ENCODE measurements at places on chromosomes 4 and X.
A peak's percentile ranks its signal among the peaks of the same experiment; 100 is the strongest.

DNA sequence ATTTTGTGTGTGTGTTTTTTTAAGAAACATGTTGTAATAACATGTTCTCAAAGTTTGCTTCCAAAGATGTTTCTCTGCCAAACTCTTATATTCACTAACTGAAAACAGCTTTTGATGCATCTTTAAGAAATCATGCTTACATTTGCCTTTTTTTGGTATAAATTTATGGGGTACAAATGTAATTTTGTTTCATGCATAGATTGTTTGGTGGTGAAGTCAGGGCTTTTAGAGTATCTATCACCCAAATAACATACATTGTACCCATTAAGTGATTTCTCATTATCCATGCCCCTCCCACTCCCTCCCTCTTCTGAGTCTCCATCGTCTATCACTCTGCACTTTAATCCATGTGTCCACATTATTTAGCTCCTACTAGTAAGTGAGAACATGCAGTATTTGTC, 30.8 kb downstream of the SPINK2 start:
- DNase-seq = no peak

DNA sequence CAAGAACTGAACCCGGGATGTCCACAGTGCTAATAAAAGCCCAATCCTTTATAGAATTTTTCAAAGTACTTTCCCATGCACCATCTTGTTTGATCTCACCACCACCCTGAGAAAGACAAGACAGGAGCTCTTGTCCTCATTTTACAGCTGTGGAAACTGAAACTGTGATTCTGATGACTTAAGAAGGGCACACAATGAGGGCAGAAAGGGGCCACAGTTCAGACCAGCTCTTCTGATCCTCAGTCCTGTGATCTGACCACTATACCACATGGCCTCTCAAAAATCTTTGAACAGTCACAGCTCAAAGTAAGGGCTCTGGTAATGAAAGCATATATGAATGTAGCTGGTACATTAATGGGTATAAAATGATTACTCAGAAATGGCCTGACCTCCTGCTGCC, 127.3 kb upstream of the CPEB2 start:
- no peak for DNase-seq

DNA sequence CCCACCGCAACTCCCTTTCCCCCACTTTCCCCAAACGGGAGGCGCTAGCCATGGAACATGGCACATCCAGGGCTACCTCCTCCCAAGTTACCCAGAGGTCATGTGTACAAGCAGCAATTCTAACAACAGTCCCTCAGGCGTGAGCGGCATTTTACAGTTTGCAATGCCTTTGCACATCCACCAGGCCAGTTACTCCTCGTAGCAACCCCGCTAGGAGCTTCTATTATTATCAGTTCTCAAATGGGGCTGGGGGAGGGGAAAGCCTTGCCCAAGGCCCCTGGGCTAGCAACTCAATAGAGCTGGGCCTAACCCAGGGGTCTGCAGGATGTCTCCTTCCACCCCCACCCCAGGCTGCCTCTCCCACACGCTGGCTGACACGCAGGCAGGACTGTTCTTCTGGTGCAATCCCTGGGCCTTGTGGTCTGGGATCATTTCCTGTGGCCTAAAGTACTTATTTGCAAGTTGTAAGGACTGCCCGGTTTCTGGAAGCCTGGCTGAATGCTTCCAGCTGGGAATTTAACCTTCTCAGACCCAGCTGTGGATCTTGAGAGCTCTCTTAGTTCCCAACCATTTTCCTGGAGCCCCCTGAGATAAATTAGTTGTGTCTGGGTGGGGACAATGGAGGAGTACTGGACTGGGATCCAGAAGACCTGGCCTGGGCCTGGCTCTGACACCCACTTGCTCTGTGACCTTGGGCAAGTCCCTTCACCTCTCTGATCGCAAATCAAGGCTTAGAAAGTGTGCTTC, 27.7 kb downstream of the PJA1 start:
- DNase-seq = no peak

GRCh38 chrX:71105628-71106027, 912 bp downstream of the CXorf65 start:
- DNase-seq = no peak

DNA sequence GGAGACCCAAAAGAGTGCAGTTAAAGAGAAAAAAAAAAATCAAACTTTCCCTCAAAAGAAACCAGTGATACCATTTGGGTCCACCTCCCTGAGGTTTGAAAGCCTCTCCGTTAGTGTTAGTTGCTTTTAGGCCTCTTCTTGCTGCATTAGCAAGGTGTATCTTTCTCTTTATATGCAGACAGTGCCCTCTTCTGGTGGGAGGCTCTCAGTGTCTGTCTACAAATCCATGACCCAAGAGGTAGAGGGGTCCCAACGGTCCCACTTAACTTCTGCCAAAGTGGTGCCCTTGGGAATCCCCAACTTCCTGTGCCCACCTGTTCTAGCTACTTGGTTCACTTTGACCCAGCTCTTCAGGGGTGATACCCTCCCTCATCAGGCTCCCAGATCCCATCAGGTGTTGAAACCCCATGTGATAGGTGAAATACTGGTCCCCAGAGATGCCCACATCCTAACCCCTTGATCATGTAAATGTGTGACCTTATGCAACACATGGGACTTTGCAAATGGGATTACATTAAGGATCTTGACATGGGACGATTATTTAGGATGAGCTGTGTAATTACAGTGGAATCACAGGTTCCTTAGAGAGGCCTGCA, 63.7 kb upstream of the CD99 start:
- no peak for DNase-seq

GRCh38 chr4:165011403-165011802, 20.4 kb upstream of the TRIM60 start:
- DNase-seq = no peak

GRCh38 chr4:10722957-10723356, 38.4 kb upstream of the CLNK start:
- no peak for DNase-seq

- DNase-seq = no peak
Measured at GRCh38 chr4:159250751-159251325, 148.0 kb downstream of the RAPGEF2 start.

GRCh38 chrX:1885116-1885515, 270.3 kb downstream of the ASMT start:
- no peak for DNase-seq

GRCh38 chr4:143335979-143336780, 496 bp upstream of the GAB1 start:
- DNase-seq = peak; percentile 61

GRCh38 chr4:2357821-2358745, 60.4 kb downstream of the ZFYVE28 start:
- no peak for DNase-seq

DNA sequence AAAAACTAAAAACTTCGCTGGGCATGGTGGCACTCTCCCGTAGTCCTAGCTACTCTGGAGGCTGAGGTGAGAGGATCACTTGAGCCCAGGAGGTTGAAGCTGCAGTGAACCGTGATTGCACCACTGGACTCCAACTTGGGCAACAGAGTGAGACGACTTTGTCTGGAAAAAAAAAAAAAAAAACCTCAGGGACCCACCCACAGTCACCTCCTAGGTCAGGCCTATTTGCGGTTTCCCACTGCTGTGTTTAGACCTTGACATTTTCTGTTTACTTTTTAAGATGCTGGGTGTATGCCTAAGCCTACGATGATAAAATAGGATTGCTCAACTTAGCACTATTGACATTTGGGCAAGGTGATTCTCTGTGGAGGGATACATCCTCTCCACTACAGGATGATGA, 197.4 kb upstream of the TBL1X start:
- no peak for DNase-seq

DNA sequence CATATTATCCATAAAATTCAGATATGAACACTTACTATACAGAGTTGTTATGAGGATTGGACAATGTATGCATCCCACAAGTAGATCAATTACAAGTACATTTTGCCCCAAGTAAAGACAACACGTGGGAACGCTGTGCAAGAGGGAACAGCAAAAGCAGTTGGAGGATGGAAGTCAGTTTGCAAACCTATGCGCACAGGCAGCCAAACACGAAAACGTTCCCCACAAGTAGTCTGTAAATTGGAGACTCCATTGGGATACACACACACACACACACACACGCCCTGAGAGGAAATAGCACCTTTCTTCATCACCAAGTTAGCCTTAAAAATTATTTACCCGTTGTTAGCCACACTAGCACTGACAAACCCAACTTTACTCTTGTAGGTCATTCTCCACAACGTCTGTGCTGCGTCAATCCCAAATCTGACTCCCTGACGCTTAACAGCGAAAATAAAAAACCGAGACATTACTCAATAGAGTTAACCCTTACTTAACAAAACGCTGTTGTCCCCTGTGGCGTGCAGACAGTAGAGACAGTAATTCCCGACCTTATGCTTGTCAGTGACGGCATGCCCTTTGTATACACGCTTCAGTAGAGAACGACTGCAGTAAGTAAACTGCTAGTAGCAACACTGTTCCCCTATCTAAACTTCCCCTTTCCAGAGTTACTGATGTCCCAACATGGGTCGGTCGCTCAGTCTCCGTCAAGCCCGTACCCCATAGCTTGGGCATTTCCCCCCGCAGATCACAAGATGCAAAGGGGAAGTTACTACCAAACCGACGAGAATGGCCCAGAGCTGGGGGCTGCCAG, 730 bp downstream of the MANBA start:
- DNase-seq = no peak

GRCh38 chr4:183326853-183327252, 4.6 kb upstream of the CLDN24 start:
- DNase-seq = no peak

DNA sequence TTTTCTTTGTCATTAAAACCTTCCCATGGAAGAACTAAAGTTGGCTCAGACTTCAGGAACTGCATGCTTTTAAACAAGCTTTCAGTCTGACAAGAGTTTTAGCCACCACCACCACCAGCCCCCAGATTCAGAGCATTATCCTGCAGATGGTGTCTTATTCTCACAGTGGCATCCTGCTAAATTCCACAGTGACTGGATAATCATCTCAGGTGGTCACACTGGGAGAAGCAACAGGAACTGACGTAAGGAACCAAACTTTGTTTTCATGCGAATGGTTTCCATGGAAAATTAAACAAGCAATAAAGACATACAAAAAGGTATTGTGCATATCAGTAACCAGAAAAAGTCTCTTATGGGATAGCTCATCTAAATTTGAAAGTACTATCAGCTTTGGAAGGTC, 370.7 kb downstream of the FBXW7 start:
- DNase-seq = no peak

- no peak for DNase-seq
Measured at GRCh38 chr4:91058345-91058744, 931.2 kb downstream of the CCSER1 start.

DNA sequence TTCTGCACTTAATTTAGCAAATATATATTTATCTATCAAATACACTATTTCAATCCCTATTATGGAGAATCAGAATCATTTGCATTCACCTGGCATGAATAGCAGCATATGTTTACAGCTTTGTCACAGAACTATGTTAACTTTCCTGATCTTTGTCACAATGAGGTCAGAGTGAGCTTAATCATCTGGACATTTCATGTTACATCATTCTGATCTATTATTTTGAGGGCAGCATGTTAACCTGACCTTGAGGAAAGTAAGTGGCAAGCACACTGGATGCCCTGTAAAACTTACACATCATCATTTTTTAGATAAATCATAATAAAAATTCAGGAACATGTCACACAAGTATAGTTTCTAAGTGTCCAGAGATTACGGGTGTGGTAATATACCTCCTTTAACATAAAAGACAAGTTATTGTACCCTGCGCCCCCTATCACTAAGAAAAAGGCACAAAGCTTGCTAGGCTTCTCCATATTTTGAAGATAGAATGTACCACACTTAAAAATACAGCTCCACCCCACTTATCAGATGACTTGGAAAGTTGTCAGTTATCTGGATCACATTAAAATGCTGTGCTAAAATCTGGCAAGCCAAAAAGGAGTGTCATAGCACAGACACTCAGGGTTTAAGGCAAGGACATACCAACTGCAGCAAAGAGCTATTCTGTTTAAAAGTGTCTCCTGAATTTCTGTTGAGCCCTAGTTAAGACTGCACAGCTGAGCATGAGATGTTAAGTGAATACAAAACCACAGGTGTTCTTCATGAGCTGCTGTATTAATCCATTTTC, 182.7 kb upstream of the FAT4 start:
- DNase-seq = no peak

GRCh38 chr4:114997576-114998247, 115.7 kb downstream of the NDST4 start:
- no peak for DNase-seq

DNA sequence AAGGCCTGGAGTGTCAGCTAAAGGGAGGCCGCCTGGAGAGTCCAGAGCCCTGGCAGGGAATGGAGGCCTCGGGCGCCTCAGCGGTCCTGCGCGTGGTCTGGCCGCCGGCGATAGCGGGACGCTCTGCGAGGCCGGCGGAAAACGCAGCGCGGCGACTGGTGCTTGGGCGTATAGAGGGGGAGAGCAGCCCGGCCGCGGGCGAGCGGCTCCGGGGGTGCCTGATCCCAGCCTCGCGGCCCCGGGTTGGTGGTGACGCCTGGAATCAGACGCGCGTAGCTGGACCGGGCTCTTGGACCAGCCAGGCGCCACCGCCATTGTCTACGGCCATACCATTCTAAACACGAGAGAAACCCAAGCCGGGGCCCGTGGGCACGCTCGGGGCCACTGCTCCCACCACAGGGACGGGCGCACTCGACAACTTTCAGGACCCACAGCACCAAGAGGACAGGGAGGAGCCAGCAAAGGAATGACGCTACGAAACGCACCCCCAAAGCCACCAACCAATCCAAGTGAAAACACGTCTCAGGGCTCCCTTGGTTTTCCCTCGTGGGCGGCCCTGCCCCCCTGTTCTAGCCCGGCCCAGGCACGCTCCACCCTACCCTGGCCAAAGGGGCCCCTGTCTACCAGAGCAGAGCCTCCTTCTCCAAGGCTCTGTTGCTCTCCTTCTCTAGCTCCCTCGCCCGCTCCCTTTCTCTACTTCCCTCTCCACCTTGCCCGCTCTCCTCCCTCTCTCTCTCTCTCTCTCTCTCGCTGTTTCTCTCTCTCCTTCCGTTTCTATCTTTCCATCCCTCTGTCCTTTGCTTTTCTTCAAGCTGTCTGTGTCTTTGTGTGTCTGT, 7.8 kb downstream of the FRG2 start:
- no peak for DNase-seq

- no peak for DNase-seq
Measured at GRCh38 chr4:62940229-62940628, 1469.0 kb downstream of the TECRL start.

- no peak for DNase-seq
Measured at GRCh38 chr4:6339818-6340445, 70.3 kb downstream of the WFS1 start.

- no peak for DNase-seq
Measured at GRCh38 chr4:94909645-94910044, 151.9 kb downstream of the BMPR1B start.

DNA sequence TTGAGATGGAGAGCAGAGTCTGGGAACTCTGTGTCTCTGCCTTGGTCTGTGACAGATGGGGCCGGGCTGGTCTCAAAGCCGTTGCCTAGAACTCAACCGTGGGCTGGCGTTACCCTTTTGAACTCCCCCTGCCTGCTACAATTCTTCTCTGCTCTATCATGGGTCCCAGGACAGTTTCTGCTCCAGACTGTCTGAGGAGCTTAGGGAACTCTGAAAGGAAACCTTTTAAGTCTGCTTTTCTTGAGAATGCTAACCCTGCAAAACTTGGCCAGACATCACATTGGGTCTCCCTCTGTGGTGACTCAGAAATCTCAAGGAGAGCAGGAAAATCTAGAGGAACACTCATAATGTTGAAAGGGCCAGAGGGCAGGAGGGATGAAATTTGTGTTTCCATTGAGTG, 240.6 kb downstream of the CBR4 start:
- no peak for DNase-seq

All from stimulated activated effector memory CD8-positive, alpha-beta T cell treated with anti-CD3 and anti-CD28 coated beads, Interleukin-12 subunit alpha, Interleukin-12 subunit beta, amount 100 ng/mL, for 72 hours (primary cell).